ENCODE measurements at places on chromosomes 16 and 17.

- DNase-seq: no peak
Observed at GRCh38 chr17:6947745-6948144, 48.1 kb upstream of the ALOX12 start.

DNA sequence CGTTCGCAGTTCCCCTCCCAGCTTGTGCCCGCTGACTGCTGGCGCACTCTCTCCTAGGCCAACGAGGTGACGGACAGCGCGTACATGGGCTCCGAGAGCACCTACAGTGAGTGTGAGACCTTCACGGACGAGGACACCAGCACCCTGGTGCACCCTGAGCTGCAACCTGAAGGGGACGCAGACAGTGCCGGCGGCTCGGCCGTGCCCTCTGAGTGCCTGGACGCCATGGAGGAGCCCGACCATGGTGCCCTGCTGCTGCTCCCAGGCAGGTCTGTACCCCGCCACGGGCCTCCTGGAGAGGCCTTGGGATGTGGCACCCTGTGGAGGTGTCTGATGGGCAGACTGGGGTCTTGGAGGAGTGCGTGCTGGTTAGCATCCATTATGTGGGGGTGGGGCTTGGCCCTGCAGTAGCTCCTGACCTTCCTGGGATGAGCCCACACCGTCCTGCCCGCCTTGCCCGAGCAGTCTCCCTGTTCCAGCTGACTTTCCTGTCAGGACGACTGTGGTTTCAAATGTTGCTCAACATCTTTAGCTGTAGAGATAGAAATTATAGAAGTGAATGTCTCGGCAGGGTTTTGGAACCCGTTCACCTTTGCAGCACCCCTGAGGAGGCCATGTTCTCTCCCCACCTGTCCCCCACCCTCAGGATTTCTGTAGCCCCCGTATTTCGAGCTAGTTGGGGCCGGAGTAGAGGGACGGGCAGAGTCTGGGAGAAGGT is 44.9 kb upstream of the CAPN15 start:
- no peak for DNase-seq

DNA sequence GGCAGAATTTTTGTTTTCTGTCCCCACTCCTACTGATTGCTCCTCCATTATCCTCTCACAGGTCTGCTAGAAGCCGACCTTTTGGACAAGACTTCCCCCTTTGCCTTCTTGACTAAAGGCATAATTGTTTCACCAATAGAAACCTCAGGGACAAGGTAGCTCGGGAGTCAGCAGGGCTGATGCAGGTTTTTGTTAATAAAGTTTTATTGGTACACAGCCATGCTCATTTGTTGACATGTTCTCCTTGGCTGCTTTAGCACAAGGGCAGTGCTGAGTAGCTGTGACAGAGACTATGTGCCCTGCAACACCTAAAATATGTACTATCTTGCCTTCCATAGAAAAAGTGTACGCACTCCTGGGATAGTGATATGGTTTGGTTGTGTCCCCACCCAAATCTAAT is 271.6 kb downstream of the XYLT1 start:
- DNase-seq: no peak

DNA sequence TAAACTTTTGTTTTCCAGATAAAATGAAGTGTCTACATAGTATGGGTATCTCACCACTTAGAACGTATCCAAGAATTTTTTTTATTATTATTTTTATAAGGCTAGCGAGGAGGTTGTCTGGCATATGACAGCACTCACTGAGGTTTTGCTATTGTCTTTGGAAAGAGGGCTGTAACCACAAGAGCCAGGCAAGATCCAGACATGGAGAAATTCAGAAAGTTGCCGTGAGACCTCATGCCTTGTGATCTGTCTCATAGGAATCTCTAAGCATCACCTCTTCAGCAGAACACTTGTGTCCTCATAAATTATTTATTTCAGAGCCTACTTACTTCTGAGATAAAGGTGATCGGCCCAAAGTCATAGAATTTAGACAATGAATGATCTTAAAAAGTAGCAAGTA is 410.8 kb downstream of the CDH11 start:
- no peak for DNase-seq

DNA sequence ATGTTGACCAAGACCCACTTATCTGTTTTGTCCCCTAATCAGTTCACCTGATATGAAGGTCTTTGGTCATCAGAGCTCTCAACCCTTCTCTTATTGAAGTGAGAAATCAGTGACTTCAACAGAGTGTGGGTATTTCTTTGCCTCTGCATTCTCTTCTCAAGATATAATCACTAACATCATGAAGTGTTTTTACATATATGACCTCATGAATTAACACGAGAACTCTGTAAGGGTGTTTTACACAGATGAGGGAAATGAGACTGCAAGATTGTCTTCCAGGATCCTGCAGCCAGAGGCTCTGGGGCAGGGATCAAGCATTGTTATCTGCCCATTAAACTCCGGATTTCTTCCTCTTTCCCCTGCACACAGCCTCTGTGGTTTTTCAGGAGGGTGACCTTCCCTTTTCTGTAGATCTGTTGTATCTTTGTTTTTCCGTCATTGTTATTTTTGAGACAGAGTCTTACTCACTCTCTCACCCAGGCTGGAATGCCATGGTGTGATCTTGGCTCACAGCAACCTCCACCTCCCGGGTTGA is 22.7 kb downstream of the LCMT1 start:
- DNase-seq: no peak

- no peak for DNase-seq
Observed at GRCh38 chr17:41064301-41064700, 1.4 kb downstream of the KRTAP2-4 start.
